T-helper 17 cell (primary cell): ENCODE measurements at places on chromosomes 7 and 10.

DNA sequence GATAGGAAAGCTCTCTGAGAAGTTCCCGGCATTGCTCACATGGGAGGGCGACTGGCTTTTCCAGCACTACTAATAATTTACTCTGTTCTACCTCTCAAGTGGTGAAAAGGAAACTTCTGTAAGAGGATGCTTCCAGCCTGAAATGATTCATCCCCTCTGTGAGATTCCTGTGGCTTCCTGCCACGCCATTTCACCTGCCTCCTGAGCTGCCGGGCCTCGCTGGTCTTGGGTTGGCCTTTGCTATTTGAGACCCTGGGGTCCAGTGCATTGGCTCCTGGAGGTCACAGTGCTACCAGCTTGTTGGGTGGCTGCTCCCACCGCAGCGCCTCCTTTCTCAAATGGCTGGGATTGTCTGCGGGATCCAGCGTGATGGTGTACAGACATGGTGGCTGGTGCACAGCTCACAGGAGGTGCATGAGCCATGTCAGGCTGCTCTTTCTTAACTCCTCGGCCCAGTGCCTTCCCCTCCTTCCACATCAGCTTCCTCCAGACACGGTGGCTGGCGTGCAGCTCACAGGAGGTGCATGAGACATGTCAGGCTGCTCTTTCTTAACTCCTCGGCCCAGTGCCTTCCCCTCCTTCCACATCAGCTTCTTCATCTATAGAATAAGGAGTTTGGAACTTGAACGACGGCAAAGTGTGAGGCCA lies 42.9 kb upstream of the PCBD1 start:
- peaks cover 20% of the 10 kb centered on the region for H3K27me3 ChIP-seq
- no peaks in the 10 kb centered on the region for H3K36me3 ChIP-seq
- peaks cover 2% of the 10 kb centered on the region for H3K4me1 ChIP-seq
- no peak overlapping the region for H3K4me3 ChIP-seq
- no peak for DNase-seq

DNA sequence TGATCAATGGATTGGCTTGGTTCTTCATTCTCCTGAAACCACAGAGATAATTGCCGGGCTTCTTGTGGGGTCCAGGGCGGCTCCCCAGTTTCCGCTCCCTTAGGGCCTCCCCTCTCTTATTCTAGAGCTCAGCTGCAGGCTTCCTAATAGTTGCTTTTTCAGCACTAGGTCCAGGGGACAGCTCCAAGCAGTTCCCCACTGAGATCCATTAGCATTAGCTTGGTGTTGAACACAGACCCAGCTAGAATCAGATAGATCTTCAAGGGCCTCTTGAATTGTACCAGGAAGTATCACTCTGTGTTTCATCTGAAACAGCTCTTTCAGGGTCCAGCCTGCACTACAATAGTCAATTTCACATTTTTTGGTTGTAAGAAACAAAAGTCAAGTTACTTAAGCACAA lies 238.7 kb downstream of the SEC23IP start:
- no peaks in the 10 kb centered on the region for H3K36me3 ChIP-seq
- H3K4me1 ChIP-seq, result no peaks in the 10 kb centered on the region
- H3K27ac ChIP-seq, result no peak overlapping the region
- H3K4me3 ChIP-seq, result no peak overlapping the region

- H3K27me3 ChIP-seq, result peaks cover 4% of the 10 kb centered on the region
- H3K4me1 ChIP-seq, result peaks cover 51% of the 10 kb centered on the region
- peak overlapping the region; percentile 97 for H3K4me3 ChIP-seq
- peaks cover 18% of the 10 kb centered on the region for H3K36me3 ChIP-seq
Measured at GRCh38 chr7:26199301-26200037, 1.1 kb downstream of the HNRNPA2B1 start.

DNA sequence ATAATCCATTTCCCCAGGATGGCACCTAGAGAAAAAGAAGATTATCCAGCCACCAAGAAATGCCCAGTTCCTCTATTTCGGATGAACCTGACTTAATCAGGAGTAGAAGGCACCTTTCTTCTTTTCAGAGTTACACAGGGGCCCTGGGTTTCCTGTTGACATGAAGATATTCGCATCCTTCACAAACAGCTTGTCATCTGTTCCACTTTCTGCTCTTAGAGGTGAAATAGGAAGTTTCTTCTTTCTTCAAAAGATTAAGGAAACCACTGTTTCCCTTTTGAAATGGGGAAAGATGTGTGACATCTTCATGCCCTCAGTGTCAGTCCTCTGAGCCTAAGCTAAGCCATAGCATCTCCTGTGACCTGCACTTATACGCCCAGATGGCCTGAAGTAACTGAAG lies 39.1 kb upstream of the RAB18 start:
- DNase-seq, result no peak
- H3K36me3 ChIP-seq, result no peaks in the 10 kb centered on the region
- no peaks in the 10 kb centered on the region for H3K27me3 ChIP-seq
- peak overlapping the region; percentile 92 for H3K27ac ChIP-seq
- H3K4me1 ChIP-seq, result peaks cover 30% of the 10 kb centered on the region

GRCh38 chr10:83886871-83887270 lies 252.4 kb upstream of the GHITM start:
- no peak for DNase-seq
- H3K36me3 ChIP-seq, result no peaks in the 10 kb centered on the region
- peaks cover 1% of the 10 kb centered on the region for H3K4me1 ChIP-seq
- no peak overlapping the region for H3K27ac ChIP-seq
- H3K4me3 ChIP-seq, result no peak overlapping the region
- peaks cover 33% of the 10 kb centered on the region for H3K27me3 ChIP-seq

GRCh38 chr7:94284104-94284503 lies 110.6 kb upstream of the COL1A2 start:
- no peak overlapping the region for H3K4me3 ChIP-seq
- no peaks in the 10 kb centered on the region for H3K27me3 ChIP-seq
- H3K27ac ChIP-seq, result no peak overlapping the region
- H3K4me1 ChIP-seq, result no peaks in the 10 kb centered on the region

GRCh38 chr7:43110791-43111535 lies 1.5 kb upstream of the HECW1 start:
- H3K36me3 ChIP-seq, result peaks cover 10% of the 10 kb centered on the region
- H3K27ac ChIP-seq, result no peak overlapping the region
- peaks cover 15% of the 10 kb centered on the region for H3K4me1 ChIP-seq
- H3K27me3 ChIP-seq, result peaks cover 74% of the 10 kb centered on the region
- H3K4me3 ChIP-seq, result no peak overlapping the region

DNA sequence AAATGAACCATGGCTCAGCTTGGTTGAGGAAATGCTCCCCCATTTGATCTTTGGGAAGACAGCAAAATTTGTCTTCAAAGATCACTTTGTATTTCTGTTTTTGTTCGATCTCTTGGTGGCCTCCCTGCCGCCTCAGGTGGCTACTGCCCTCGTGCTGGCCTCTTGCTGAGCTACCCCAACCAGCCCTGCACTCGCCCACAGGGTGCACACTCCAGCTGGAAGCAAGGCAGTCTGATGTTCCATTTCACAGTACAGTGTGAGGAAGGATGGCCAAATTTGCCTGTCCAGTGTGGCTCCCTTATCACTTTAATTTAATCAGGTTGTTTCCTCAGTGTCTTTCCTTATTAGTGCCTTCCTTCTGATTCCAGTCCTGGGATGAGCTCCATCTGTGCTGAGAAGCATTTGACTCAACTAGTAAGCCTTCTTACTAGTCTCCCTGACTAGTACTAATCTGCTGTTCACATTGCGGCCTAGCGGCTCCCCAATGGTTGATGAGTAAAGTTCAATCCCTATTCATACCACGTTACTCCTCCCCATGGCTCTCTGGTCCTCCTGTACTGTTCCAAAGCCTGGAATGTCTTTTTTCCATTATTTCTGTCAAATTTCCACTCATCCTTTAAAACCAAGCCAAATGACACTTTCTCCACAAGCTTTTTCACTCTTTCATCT lies 8.2 kb downstream of the MYOF start:
- no peak overlapping the region for H3K4me3 ChIP-seq
- peaks cover 2% of the 10 kb centered on the region for H3K36me3 ChIP-seq
- no peaks in the 10 kb centered on the region for H3K4me1 ChIP-seq
- DNase-seq, result no peak

- H3K36me3 ChIP-seq, result no peaks in the 10 kb centered on the region
- H3K27ac ChIP-seq, result no peak overlapping the region
- no peaks in the 10 kb centered on the region for H3K4me1 ChIP-seq
- H3K4me3 ChIP-seq, result no peak overlapping the region
Measured at GRCh38 chr10:125206623-125207022, 46.3 kb upstream of the CTBP2 start.

- no peak overlapping the region for H3K4me3 ChIP-seq
- no peak for DNase-seq
- H3K27me3 ChIP-seq, result no peaks in the 10 kb centered on the region
- no peak overlapping the region for H3K27ac ChIP-seq
- peaks cover 5% of the 10 kb centered on the region for H3K36me3 ChIP-seq
Measured at GRCh38 chr7:683526-684205, 42.8 kb upstream of the DNAAF5 start.

- peaks cover 5% of the 10 kb centered on the region for H3K36me3 ChIP-seq
- H3K4me3 ChIP-seq, result no peak overlapping the region
- peaks cover 18% of the 10 kb centered on the region for H3K27me3 ChIP-seq
- H3K27ac ChIP-seq, result no peak overlapping the region
- peaks cover 2% of the 10 kb centered on the region for H3K4me1 ChIP-seq
Measured at GRCh38 chr7:150793569-150794238, 6.5 kb downstream of the TMEM176B start.
